Right atrium auricular region (tissue), 2 donors: ENCODE measurements at places on chromosomes 4 and X.

DNA sequence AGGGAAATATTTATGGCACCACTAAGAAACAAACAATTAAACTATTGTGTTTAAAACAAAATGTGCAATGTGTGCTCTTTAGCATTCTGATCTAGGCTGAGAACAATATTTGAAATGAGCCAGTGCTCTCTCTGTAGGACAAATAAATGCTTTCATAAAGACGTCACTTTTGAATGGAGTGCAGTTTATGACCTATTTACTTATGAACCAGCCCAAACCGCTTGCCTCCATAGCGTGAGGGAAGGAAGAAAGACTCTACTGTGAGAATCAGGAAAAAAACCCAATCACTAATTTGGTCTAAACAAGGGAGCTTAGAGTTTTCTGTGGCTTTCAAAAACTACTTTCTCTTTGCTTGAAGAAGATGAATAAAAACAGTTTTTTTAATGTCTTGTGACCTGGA lies 39.4 kb downstream of the SAT1 start:
- H3K4me1 ChIP-seq = no peaks in the 10 kb centered on the region
- no peak overlapping the region for H3K27ac ChIP-seq
- DNase-seq = no peak
- no peaks in the 10 kb centered on the region for H3K27me3 ChIP-seq

GRCh38 chr4:76539979-76540378 lies 105.0 kb downstream of the SHROOM3 start:
- H3K27ac ChIP-seq = no peak overlapping the region
- DNase-seq = no peak
- peaks cover 9% of the 10 kb centered on the region for H3K4me1 ChIP-seq
- H3K36me3 ChIP-seq = no peaks in the 10 kb centered on the region
- H3K27me3 ChIP-seq = no peaks in the 10 kb centered on the region

DNA sequence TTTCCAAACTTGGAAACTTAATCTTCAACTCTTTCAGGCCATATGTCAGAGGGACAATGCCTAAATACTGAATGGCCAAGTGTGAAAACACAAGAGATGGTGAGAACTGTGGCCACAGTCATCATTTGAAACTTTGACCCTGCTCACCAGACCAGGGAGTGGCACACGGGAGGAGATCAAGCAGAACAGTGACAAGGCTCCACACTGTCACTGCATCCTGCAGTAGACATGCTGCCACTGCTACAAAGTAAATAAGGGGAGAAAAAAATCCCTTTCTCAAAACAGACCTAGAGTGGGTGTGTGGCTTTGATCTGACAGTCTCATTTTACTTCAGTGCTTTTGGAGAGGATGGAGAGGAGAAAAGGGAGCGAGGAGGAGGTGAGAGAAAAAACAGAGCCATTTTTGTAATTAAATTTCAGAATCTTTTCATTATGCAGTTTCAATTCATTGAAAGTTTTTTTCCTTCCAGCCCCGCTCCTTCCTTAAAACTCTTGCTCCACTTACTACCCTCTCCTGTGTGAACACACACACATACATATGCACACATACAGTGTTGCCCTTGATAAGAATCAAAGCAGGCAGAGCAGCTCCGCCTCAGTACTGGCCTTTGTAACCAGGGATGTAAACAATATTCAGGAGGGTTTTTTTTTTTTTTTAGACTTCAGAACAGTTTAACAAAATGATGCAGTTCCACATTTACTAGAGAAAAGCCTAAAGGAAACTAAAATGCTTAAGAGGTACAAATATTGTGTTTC lies 34.4 kb downstream of the NEXMIF start:
- no peak overlapping the region for H3K4me3 ChIP-seq
- H3K27ac ChIP-seq = no peak overlapping the region
- no peaks in the 10 kb centered on the region for H3K36me3 ChIP-seq
- DNase-seq = no peak
- H3K4me1 ChIP-seq = no peaks in the 10 kb centered on the region

GRCh38 chrX:124540474-124540873 lies 194.1 kb downstream of the SH2D1A start:
- no peak for DNase-seq
- H3K4me1 ChIP-seq = no peaks in the 10 kb centered on the region
- no peaks in the 10 kb centered on the region for H3K27me3 ChIP-seq
- no peaks in the 10 kb centered on the region for H3K36me3 ChIP-seq
- no peak overlapping the region for H3K4me3 ChIP-seq

GRCh38 chrX:68345025-68345424 lies 88.3 kb downstream of the OPHN1 start:
- no peak for DNase-seq
- no peak overlapping the region for H3K27ac ChIP-seq

- peak overlapping the region; percentile 56 for H3K4me3 ChIP-seq
- H3K27me3 ChIP-seq = no peaks in the 10 kb centered on the region
- peak overlapping the region; percentile 59 for H3K27ac ChIP-seq
- no peaks in the 10 kb centered on the region for H3K4me1 ChIP-seq
- DNase-seq = no peak
- H3K36me3 ChIP-seq = no peaks in the 10 kb centered on the region
These were observed 1.4 kb downstream of the MID1 start for GRCh38 chrX:10618961-10619360.

DNA sequence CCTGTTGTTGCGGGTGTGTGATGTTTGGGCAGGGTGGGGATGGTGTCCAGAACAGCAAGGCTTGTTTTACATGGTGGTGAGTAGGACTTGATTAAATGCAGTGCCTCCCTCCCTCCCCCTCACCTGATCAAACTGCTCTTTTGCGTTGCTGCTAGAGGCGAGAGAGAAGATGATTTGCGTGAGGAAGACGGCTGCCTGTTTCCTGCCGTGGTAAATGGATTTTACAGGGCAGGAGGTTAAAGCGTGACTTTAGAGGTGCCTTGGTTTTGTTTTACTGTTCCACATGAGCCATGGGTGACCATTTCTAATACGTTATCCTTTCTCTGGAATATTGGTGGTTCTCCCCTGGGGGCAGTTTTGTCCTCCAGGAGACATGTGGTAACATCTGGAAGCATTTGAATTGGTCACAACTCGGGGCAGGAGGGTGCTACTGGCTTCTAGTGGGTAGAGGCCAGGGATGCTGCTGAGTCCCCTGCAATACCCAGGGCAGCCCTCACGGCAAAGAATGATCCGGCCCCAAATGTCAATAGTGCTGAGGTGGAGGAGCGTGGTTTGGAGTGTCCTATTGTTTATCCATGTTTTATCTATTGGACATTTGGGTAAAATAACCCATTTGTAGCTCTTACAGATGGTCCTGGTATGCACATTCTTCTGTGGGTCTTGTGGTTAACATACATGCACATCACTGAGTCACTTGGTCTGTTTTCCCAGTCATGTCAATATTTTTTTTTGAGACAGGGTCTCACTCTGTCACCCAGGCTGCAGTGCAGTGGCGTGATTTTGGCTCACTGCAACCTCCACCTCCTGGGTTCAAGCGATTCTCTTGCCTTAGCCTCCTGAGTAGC lies 73.7 kb downstream of the SHROOM2 start:
- H3K36me3 ChIP-seq = no peaks in the 10 kb centered on the region
- H3K4me3 ChIP-seq = no peak overlapping the region
- no peak for DNase-seq
- no peak overlapping the region for H3K27ac ChIP-seq
